GM23338 (cell line): ENCODE measurements at places on chromosomes 2 and 18.

DNA sequence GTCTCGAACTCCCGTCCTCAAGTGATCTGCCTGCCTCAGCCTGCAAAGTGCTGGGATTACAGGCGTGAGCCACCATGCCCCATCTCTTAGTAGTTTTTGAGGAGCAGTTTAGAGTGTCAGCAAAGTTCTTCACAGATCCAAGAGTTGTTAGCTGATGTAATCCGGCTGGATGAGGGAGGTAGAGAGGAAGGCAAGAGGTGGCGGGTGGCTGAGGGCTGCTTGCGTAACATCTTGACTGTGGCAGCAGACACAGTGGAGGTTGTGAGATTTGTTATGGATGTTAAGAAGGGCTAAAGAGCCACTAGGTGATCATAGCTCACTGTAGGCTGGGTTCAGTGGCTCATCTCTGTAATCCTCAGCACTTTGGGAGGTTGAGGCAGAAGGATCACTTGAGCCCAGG, 19.5 kb upstream of the FAM136A start:
- DNase-seq, result no peak

DNA sequence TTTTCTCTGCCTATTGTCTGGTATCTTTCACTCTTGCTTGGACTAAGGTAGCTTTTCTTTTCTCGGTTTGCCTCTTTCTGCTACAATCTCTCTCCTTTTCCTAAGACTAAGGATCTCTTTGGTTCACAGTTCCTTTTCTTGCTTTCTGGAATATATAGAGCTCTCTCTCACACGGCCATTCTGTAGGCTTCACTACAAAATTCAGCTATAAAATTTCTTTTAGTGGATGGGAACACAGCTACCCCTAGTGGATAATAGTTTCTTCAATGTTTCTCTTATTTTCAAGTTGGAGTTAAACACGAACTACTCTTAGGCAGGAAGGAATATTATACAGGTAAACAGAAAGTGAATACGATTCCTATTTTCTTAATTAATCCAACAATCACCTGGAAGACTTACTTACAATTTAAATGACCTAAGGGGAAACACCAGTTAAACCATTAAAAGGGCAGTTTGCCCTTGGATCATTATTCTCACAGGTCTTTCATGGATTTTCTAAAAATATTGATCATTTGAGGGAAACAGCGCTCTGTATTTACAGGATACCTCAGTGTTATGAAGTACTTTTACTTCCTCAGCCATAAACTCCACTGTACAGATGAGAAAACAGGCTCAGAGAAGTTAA, 140.5 kb downstream of the LRP2 start:
- peak; percentile 71 for DNase-seq

- DNase-seq, result peak; percentile 92
These were observed 330.2 kb upstream of the FANCL start for GRCh38 chr2:58571181-58571852.

DNA sequence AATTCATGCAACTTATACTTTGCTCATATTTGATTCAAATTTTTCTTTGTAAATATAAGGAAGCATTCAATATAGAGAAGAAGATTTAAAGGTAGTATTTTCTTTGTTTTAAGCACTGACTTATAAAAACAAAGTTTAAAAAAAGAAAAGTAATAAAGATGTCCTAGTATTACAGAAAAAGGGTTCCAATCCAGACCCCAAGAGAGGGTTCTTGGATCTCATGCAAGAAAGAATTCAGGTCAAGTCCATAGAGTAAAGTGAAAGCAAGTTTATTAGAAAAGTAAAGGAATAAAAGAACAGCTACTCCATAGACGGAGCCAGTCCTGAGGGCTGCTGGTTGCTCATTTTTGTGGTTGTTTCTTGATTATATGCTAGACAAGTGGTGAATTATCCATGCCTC, 267.9 kb downstream of the CTNNA2 start:
- DNase-seq, result no peak

GRCh38 chr2:130185896-130186295, 3.8 kb downstream of the MZT2B start:
- no peak for DNase-seq

GRCh38 chr2:132980304-132980703, 310.3 kb upstream of the LYPD1 start:
- DNase-seq, result no peak

DNA sequence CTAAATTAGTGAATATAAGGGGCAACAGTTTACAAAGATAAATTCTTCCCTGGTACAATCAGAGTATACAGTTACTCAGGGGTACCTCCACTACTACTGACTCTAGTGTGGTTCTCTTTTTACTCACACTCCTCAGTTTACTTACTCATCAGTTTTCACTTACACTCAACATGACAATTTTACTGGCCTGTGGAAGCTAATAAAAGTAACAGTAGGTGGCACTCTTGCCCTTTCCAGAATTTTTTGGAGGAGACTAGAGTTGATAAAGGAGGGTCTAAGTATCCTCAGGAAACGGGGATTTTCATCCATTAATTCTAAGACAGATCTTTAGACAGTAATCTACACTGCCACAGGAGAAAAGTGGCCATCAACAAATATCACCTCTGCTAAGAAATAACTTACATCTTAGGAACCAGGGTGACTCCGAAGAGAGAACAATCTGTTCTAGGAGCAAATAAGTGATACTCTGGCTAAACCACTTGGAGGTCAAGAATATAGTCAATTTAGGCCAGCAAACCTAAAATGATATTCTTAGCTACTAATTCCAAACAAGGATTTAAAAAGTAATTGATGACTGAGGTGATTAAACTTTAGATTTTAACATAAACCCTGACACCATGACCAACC, 61.3 kb downstream of the ATL2 start:
- peak; percentile 76 for DNase-seq

DNA sequence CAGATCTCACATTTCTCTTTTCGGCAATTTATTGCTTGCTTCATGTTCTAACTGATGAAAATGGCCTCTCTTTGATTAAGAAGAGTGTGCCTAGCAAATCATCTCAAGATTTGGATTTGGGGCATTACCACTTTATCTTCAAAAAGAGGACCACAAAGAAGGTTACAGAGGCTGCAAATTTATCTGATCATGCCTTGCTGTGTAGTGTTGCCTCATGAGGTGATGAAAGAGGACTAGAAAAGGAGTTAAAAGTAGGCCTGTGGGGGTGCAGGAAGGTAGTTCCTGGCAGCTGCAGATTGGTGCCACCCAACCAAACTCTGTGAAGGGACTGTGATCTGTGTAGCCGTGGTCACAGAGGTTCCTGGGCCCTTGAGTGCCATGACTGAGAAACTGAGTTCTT, 69.2 kb downstream of the PRELID3A start:
- DNase-seq, result no peak

- no peak for DNase-seq
These were observed 101.8 kb upstream of the NDUFV2 start for GRCh38 chr18:9000733-9001132.

GRCh38 chr2:216023055-216023648, 9.8 kb upstream of the MREG start:
- peak; percentile 89 for DNase-seq

DNA sequence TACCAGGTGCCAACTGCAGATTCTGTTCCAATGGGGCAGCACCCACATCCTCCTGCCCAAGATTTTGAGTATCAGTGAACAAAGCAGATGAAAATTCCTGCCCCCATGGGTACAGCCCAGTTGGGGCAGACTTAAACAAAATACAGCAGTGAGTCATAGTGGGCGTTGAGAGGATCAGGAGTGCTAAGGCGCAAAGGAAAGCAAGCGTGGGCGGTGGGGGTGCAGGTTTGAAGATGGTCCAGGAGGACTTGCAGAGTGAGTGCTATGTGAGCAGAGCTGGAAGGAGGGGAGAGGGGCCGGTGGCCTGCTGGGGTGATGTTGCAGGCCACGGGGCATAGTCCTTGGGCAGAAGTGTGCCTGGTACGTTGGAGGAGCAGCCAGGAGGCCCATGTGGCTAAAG, 24.7 kb downstream of the STEAP3 start:
- no peak for DNase-seq

DNA sequence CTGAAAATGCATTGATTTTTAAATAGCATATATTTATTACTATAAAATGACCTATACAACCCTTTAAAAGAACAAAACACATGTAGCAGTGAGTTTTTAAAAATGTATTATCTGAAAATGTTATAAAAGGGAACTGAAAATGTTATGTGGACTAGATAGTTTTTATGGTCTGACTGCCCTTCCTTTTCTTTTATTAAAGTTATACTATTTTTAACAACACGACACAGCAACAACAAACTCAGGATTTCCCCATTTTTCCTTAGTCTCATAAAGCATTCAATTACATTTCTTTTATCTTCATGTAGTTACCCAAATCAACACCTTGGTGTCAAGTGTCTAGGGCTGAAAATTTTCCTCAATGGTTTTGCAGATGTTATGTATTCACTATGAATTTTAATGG, 132.8 kb upstream of the TMEFF2 start:
- no peak for DNase-seq

GRCh38 chr2:216942465-216942864, 82.6 kb upstream of the TNP1 start:
- DNase-seq, result no peak

- DNase-seq, result peak; percentile 74
These were observed 61.4 kb downstream of the TTC39C start for GRCh38 chr18:24075767-24076597.

DNA sequence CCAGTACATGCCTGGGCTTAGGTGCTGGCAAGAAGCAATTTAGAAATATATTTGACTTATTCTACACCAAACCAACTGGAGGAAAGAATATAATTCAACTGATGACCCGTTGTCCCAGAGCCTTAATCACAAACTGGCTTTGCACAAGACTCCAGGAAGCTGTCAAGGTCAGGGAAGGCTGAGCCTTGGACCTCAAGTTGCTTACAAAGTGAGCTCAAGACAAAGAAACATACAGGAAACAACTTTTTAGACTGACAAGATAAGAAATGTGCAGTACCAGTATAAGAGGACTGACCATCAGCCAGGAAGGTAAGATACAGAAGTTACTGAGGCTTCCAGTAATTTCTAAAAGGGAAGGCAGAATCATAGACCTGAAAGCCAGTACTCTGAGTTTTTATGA, 35.0 kb upstream of the GPR55 start:
- no peak for DNase-seq

DNA sequence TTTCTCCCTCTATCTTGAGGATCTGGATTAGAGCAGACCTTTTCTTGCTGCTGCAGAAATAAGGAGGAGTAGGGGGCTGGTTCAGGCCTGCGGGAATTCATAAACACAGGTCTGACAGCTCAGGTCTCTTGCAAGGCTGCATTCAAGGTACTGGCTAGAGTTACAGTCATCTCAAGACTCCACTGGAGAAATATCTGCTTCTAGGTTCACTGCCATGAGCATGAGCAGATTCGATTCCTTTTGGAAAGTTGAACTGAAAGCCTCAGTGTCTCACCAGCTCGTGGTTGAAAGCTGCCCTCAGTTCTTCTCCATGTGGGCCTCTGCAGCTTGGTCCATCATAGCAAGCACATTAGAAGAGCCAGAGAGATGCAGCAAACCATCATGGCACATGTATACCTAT, 124.4 kb upstream of the SETBP1 start:
- no peak for DNase-seq

- DNase-seq, result no peak
These were observed 137.6 kb downstream of the MBD2 start for GRCh38 chr18:54086863-54087262.

DNA sequence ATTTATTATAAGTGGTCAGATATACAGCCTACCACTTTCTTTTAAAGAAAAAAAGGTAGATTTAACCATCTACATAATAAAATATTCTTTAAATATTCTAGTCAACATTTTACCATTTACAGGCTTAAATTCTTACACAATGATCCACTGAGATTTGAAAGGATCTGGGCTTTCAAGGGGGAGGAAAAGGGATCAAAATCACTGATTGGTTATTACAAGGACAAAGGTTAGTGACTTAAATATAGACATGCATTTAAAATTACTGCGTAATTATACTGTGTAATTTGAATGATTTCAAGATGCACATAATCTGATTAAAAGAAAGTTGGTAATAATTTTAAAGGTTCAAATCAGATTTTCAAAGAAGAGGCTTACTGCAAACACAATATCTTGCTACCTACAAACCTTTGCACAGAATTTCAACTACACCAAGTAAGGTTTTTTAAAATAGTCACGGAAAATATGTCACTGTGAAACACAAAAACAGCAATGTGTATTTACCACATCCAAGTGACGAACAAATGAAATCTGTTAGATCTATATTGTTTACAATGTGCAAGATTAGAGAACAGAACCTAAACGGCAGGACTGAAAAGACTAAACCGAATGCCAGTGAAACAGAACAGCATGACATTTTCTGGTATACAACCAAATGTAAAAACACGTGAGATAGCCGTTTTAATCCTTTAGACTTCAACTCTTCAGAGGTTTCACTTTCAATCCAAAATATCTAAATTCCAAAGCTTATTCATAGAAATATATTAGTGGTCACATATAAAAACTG, 40.8 kb downstream of the RTN4 start:
- no peak for DNase-seq

DNA sequence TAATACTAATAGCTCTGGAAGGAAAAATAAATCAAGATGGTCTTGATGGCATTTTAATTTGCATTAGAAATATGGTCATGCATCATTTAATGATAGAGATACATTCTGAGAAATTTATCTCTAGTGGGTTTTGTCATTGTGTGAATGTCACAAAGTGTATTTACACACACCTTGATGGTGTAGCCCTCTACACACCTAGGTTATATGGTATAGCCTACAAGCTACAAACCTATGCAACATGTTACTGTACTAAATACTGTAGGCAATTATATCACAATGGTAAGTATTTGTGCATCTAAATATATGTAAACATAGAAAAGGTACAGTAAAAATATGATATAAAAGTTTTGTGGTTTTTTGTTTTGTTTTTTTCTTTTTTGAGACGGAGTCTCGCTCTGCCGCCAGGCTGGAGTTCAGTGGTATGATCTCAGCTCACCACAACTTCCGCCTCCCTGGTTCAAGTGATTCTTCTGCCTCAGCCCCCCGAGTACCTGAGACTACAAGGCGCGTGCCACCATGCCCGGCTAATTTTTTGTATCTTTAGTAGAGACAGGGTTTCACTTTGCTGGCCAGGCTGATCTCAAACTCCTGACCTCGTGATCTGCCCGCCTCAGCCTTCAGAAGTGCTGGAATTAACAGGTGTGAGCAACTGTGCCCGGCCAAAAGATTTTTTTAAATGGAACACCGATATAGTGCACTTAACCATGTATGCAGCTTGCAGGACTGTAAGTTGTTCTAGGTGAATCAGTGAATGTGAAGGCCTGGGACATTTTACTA, 83.7 kb upstream of the UBXN4 start:
- no peak for DNase-seq

GRCh38 chr2:16254356-16254965, 314.1 kb downstream of the MYCN start:
- no peak for DNase-seq

DNA sequence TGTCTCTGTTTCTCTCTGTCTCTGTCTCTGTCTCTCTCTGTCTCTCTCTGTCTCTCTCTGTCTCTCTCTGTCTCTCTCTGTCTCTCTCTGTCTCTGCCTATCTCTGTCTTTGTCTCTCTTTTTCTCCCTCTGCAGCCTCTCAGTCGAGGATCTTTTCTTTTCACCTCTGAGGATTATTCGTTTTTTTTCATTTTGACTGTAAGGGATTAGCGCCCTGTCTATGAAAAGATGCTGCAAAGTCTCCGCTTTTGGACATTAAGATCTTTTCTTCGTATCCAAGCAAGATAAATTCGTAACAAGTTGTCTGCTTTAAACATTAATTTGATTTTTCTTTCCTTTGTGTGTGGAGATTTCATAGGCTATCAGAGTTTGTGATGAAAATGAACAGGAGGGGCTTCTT, 191.2 kb upstream of the TPO start:
- no peak for DNase-seq
